ENCODE measurements at places on chromosomes 2 and 18.

DNA sequence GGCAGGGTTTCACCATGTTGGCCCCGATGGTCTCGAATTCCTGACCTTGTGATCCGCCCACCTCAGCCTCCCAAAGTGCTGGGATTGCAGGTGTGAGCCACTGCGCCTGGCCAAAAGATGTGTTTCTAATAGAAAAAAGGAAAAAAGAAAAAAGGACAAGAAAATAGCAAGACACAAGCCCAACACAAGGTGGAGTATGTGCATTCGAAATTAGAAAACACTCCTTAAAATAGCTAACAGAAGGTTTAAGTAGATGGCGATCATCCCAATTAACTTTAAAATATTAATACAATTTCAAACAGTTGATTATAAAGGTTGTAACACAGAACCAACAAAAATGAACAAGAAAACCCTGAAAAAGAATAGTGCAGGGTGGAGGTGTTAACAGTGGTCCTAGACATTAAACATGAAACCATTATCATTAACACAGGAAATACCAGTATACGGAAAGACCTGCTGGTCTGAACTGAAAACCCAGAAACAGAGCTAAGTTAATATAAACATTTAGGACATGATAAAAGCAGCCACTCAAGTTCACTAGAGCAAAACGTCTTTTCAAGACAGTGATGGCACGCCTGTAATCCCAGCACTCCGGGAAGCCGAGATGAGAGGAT is 57.9 kb downstream of the HDLBP start:
- no peak for DNase-seq

DNA sequence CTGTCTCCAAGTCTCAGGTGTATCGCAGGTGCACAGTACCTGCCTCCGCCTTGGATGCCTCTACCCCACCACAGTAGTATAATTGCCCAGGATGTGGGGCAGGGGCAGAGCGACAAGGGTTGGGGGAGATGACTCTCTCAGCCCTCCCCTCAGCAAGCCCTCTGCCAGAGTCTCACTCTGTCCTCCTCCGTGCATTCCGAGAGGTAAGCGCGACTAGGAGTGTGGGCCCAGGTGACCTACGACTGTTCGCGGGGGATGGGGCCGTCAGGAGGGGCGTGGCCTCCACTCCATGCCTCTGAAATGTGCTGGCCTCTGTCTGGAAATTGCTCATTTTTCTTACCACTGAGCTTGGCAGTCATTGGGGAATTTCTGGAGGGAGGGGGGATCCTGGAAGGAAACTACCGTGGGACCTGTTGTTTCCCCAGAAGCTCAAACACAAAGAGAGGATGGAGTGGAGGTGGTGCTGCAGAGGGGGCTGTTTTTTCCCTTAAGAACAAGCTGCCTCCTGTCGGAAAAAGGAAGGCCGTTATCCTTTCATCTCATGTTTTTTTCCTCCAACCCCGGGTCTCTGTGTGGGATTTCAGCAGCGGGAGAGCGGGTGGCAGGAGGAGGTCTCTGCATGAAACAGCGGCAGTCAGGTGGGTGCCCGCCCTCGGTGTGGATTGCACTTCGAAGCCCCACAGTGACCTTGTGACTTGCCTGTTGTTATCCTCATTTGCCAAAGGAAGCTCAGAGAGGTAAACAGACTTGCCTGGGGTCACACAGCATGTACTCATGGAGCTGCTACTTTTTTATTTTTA is 13.0 kb upstream of the RALB start:
- DNase-seq = no peak

- DNase-seq = no peak
Measured at GRCh38 chr2:190313880-190314279, 5.7 kb downstream of the HIBCH start.

DNA sequence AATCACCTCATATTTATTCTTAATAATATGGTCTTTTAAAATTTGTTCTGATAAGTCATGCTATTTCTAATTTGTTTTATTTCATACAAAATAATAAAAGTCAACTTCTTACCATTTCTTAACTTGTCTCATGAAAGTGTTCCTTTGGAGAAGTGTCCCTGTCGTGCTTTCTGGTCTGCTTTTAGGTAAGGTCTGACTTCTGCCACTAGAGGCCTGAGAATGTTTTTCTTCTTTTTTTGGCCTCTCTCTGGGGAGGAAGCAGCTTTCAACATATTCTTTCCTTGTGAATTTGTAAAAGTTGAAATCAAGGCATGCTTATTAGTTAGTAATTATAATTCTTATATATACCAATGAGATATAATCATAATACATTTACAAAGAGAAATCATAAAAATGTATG is 39.4 kb downstream of the MAP2 start:
- DNase-seq = no peak

- no peak for DNase-seq
Measured at GRCh38 chr2:230982528-230982927, 13.4 kb upstream of the SPATA3 start.

DNA sequence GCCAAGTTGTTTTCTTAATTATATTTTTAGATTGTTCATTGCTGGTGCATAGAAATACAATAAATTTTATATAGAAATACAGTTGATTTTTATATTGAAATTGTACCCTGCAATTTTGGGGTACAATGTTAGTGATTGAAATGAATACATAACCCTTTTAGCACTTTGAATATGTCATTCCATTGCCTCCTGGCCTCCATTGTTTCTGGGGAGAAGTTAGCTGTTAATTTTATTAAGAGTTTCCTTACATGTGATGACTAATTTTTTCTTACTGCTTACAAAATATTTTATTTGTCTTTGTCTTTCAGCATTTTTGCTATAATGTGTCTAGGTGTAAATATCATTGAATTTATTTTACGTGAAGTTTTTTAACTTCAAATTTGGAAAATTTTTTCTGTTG is 176.5 kb upstream of the DCC start:
- no peak for DNase-seq
